Activated T-cell treated with anti-CD3 and anti-CD28 coated beads, Interleukin-2, amount 50 U/mL, for 72 hours (primary cell): ENCODE measurements at places on chromosomes 4 and X.

DNA sequence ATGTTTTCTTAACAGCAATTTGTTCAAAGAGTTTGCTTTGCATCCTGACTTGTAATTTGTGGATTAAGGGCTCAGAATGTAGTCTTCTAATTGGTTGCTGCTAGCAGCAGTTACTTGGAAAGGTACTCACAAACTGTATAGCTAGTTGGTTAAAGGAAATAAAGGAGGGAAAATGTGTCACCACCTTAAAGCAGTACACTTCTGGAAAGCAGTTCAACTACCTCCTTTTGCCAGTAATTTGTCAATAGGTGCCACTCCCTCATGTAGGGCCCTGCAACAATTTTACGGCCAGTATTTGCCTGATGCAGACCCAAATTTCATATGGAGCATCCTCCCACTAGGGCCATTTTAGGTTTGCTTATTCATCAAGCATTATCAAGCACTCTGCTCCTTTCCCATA, 20.8 kb downstream of the AMOT start:
- DNase-seq: no peak

DNA sequence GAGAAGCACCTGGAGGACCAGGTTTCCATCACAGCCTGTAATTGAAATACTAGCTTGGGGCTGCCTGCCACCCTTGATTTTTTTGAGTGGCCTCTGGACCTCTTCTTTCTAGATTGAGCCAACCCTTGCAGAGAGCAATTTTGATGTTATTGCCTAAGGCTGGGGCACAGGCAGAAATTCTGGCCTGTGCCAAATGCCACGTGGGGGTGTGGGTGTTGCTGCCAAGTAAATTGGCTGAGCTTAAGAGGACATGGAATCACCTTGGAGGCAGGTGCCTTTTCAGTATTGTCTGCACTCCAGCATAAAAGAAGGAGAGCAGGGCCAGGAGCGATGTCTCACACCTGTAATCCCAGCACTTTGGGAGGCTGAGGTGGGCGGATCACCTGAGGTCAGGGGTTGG, 286.1 kb upstream of the PRPS2 start:
- no peak for DNase-seq

DNA sequence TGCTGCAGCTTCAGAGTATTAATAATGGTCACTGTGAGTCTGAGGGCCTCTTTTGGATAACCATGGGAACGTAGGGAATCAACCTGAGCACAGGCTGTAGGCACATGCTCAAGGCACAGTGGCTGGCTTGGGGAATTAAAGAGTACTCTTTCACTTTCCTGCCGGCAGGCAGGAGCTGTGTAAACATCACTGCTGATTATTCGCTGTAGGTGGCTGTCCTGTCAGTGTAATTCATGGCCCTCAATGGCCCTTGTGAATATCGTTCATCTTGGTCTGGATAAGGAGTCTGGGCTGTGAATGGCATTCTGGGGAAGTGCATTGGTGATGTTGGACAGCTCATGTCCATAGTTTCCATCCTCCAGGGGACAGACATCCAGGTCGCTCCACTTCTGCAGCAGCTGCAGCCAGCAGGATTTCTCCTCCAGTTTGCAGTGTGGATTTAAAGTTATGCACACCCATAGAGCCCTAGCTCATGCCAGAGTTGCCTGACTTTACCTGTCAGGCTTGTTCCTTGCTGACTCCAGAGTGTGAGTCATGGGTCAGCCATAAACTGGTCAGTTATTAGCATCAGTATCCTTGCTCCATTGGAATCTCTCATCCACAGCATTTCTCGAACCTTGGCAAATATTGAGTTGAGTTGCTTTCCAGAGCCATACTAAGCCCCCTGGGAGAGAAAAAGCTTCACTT, 43.0 kb downstream of the C4orf33 start:
- DNase-seq: no peak

- no peak for DNase-seq
Measured at GRCh38 chrX:133527415-133527814, 112.1 kb upstream of the GPC4 start.

DNA sequence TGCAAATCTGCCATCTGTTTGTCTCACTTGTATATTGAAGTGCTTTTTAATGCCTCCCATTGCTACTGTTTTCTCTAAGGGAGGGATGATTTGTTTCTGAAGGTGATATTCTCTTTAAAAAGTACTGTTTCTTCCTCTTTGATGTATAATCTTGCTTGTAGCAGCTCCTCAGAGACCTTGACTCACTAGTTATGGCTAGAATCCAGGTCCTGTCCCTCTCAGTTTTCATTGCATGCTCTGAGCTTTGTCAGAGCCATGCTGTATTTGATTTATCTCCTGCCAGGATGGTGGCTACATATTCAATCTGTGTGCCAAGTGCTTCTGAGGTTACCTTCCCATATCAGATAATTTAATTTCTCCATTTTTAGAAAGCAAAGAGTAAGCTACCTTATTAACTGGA, 56.0 kb downstream of the GLUD2 start:
- DNase-seq: no peak

GRCh38 chr4:95294321-95294720, 254.5 kb downstream of the UNC5C start:
- DNase-seq: no peak

DNA sequence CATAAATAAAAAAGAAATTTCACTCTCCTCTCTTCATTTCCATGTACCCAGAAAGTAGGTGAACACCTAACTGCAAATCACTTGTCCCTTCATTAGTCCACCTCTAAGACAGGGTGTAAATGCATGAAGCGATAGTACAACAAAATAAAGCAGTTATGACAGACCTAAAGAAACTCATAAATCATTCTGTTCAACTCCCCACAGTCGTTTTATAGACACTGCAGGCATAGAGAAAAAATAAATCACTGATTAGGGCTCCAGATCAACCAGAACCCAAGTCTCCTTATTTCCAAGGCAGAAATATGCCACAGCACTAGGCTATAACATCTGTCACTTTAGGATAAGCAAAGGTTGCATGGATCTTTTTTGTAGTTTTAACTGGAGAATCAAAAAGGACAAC, 3.0 kb downstream of the RASGEF1B start:
- DNase-seq: no peak

GRCh38 chr4:36189511-36190226, 54.6 kb downstream of the ARAP2 start:
- peak; percentile 6 for DNase-seq

DNA sequence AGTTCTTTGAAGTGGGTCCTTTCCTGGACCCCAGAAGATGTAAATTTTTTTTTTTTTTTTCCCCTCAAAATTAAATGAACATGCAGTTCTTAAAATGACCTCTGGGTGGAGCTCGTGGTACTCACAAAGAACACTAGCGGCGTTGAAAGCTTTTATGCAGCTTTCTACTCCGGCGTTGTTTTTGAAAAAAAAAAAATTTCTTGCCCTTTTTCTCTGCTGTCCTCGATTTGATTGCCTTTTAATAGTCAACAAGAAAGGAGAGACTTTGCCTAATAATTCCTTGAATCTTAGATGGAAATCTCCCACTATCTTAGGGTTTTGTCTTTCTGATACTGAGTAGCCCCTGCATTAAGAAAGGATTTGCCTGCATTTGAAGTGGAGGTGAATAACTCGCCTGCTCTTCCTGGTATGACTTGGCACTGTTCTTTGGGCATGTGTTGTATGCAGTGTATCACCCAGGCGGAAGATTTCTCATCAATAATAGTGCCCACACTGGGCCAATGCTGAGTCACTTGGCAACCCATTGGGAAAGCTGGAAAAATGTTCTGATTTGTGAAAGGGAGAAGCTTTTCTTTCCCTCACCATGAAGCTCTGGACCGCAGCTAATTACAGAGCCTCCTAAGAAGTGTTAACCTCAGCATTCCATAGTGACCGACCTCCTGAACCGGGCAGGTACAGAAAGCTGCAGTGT, 104.0 kb downstream of the PHEX start:
- peak; percentile 8 for DNase-seq

GRCh38 chrX:21839334-21840192, at the start of gene MBTPS2:
TSS of gene MBTPS2 (plus strand) at chrX:21839617. CDS start at chrX:21839735, 118 bp downstream.
- DNase-seq: peak; percentile 85

DNA sequence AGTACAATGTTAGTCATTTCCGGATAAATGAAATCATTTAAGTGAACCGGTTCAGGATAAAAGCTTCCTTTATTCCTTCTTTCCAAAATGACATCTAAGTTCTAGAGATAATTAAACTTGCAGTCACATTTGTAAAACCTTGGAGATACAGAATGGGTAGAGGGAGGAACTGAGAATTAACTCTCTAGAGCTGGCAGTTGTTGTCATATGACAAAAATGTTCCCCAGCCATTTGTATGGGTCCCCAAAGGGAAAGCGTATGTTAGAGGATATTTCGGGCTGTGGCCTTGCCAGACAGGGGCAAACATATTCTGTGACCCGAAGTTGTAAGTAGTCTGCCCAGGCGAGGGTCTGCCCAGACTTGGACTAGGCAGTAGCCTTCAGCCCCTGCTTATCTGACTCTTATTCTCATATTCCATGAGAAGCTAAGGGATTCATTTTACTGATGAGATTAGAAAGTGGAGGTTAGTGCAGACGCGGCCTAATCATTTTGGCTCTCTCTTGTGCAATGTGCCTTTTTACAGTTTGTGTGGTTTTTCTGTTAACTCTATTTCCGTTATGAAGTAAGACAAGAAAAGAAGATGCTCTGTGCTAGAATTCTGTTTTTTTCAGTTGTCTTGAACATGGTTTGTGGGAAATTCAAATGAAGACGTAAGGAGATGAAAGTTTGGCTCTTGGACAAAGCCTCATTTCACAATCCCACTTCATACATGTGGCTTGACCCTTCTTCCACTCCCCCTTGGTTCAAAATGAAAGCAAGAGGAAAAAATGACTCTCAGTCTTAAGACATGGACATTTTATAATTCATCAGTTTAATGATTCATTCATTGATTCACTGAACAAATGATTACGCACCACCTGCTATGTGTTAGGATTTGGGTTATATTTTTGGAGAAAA, 2394.2 kb upstream of the AGA start:
- DNase-seq: no peak

GRCh38 chr4:1518997-1519700, 112.9 kb upstream of the NKX1-1 start:
- DNase-seq: no peak

DNA sequence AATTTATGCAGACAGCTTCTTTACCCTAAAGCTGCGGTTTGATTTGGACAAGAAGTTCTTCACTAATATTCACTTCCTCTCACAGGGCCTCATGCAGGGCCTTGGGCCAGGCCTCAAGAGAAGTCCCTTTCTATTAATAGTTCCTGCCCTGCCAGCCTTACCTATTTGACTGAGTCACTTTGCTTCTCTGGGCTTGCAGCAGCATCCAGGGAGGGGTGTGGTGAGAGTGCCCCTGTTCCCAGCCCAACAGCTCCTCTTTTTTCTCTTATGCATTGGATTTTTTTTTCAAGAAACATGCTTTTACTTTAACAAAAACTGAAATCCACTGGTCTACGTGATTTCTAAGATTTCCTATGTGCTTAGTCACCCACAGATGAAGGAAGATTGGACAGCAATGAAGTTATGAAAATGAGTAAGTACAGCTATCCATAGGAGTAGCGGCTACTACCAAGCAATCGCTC, 26.7 kb downstream of the FAM156B start:
- no peak for DNase-seq

DNA sequence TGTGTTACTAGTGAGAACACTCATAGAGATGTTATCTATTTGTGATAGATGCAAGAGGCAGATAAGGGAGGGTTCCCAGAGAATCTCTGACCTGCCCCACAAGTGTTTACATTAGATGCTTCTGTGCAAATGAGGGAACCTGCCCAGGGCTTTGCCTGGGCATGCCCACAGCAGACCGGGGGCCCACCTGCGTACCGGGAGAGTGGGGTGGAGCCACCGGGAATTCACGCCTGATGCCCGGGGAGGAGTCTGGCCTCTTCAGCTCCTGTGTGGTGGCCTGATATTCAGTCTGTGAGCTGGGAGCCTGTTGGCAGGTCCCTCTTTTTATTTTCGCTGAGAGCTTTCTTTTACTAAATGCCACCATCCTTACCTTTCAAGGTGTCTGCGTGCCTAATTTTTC, 155.7 kb downstream of the SNCA start:
- no peak for DNase-seq

DNA sequence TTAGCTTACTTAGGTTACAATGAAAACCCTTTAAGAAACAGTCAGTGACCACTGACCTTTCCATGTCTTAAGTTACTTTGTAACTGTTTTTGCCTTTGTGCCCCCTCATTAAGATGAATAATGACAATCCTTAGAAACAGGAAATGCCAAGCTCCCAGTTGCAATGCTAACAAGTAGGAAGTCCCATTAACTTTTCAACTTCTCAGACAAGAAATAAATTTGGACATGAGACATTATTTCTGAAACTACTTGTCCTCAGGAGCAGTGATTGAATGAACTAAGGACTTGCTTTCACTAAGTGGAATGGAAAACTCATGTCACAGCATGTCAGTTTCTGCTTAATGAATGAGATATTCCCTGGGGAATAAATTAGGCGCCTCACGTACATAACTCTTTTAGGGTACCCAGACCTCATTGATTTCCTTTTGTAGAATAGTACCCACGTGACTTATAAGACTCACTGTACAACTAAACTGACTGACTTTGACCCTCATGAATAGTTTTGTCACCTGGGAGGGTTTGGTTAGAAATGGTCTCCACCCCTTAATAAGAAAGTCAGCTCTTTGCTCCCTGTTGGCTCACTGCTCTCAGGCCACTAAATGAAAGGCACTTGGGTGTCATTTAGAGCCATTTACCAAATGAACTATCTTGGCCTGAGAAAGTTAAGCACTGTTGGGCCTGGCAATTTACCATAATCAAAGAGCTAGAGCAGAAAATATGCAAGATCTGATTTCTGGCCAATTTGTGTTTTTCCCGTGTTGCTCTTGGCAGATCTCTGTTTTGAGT, 383.9 kb downstream of the RPA4 start:
- DNase-seq: no peak

DNA sequence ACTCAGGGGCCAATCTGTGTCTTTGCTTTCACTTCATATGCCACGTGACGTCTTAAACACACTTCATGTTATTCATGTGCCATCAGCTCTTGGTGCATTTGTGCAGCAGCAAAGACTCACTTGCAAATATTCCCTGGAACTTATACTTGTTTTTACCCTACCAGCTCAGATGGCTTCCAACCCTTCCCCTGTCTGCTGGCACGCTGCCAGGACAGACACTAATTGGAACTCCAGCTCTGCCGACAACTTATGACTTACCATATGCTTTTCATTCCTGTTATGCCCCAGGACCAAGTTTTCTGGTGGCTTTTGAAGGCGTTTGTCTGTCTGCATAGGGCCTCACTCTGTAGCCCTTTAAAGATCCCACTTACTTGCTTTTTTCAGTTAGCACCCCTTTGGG, 261.7 kb upstream of the GNPDA2 start:
- DNase-seq: no peak

DNA sequence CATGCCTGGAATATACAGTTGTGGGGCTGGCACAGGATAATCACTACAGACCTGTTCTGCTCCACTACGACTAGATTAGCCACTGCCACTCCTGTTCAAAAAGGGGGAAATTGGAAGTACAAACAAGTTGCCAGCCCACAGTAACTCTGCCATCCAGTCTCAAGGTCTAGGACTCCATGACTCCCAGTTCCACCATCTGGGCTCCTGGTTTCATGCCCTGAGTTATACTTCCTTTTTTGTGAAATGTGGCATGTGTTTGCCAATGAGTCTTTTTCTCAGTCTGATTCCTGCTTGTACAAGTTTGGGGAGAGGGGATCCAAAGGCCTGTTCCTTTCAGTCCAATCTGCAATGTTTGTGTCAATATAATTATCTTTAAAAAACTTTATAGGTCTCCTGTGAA, 1.0 kb upstream of the BLOC1S4 start:
- no peak for DNase-seq
